ENCODE measurements at places on chromosomes 5 and 9. TPM values are rescaled to one million over a fixed set of nuclear protein-coding genes. Genes with fewer than 3 reads are reported as not detected.

Gene TLE1
- 0.68 TPM for total RNA-seq

Gene ITK
- total RNA-seq, result 263 TPM

Gene CYSRT1
- 0.50 TPM for total RNA-seq

Gene ODF2
- total RNA-seq, result 82.8 TPM

Gene PIP5K1B
- 0.16 TPM for total RNA-seq

Gene KIAA0825
- total RNA-seq, result 2.0 TPM

Gene FAM221B
- total RNA-seq, result not detected

DNA sequence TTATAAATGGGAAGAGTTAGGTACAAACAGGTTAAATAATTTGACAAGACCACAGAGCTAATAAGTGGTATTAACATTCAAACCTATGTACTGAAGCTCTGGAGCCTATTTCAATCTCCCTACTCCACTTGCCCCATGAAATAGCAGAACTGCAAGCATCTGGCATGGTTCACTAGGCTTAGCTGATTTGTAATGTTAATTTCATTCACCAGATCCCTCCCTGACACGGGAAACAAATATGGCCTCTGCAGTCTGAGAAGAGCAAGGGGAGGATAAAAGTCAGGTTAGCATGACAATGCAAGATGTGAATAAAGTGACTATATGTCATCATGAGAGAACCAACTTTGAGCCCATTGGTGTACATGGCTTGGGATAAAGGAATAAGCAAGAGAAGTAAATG is 428.8 kb downstream of the BRINP1 start:
- H3K27ac ChIP-seq, result no peak overlapping the region
- no peak overlapping the region for H3K4me3 ChIP-seq
- H3K36me3 ChIP-seq, result no peaks in the 10 kb centered on the region
- H3K4me1 ChIP-seq, result no peaks in the 10 kb centered on the region
- H3K27me3 ChIP-seq, result no peaks in the 10 kb centered on the region
- DNase-seq, result no peak

- no peak overlapping the region for H3K27ac ChIP-seq
- H3K4me3 ChIP-seq, result no peak overlapping the region
- H3K36me3 ChIP-seq, result no peaks in the 10 kb centered on the region
- DNase-seq, result no peak
- no peaks in the 10 kb centered on the region for H3K4me1 ChIP-seq
Measured at GRCh38 chr5:125249400-125249799, 503.0 kb upstream of the ZNF608 start.

- H3K36me3 ChIP-seq, result no peaks in the 10 kb centered on the region
- H3K4me3 ChIP-seq, result no peak overlapping the region
- H3K27me3 ChIP-seq, result no peaks in the 10 kb centered on the region
- no peaks in the 10 kb centered on the region for H3K4me1 ChIP-seq
- no peak overlapping the region for H3K27ac ChIP-seq
Measured at GRCh38 chr9:108755979-108756378, 99.8 kb downstream of the ACTL7B start.

DNA sequence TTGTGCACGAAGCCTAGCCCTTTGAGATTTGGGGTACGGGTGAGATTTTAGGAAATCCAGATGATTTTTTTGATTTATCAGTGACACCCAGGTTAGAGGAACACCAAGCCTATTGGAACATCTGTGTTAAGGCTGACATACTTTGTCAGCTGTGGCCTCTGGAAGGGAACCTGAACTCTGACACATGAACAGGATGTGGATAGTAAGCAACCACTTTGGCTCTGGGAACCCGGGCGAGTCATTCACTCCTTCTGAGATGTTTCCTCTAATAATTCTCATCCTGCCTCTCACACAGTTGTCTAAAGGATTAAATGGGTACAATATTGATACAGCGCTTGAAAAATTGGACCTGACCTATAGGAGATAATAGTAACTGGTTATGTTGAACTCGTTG is 67.8 kb downstream of the FGF1 start:
- H3K4me1 ChIP-seq, result peaks cover 11% of the 10 kb centered on the region
- no peak overlapping the region for H3K4me3 ChIP-seq
- DNase-seq, result peak; percentile 32

GRCh38 chr5:131416729-131417128 is 152.9 kb downstream of the CDC42SE2 start:
- H3K36me3 ChIP-seq, result peaks cover 31% of the 10 kb centered on the region
- DNase-seq, result no peak
- H3K27ac ChIP-seq, result peak overlapping the region; percentile 57
- peaks cover 41% of the 10 kb centered on the region for H3K4me1 ChIP-seq

DNA sequence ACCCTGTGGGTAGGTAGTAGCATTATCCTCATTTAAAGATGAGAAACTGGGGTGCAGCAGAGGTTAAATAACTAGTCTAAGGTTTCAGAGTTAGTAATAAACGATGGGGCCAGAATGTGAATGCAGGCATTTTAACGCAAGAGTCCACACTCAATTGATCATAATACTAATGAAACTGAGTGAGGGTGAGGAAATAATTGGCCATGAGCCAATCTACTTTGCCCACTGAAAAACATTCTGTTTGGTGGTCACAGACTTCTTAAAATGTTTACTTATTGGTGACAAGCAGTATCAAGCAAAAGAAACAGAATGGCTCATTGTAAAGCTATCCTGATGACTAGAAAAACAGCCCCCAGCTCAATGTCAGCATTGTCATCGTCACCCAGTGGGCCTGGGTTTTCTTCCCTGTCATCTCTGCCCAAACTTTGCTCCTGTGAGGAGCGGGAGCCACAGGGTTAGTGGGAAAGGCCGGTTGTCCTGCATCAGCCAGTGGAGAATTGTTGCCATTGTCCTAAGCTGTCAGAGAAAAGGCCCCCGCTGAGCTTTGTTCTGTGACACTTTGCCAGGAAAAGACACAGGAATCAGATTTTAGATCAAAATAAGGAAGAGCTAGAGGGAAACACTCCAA is 77.3 kb upstream of the MAN2A1 start:
- no peak overlapping the region for H3K27ac ChIP-seq
- no peak overlapping the region for H3K4me3 ChIP-seq
- H3K4me1 ChIP-seq, result no peaks in the 10 kb centered on the region
- no peak for DNase-seq
- no peaks in the 10 kb centered on the region for H3K36me3 ChIP-seq

GRCh38 chr5:95599252-95599651 is 20.6 kb upstream of the GPR150 start:
- no peaks in the 10 kb centered on the region for H3K27me3 ChIP-seq
- no peak overlapping the region for H3K4me3 ChIP-seq
- no peak overlapping the region for H3K27ac ChIP-seq
- no peaks in the 10 kb centered on the region for H3K4me1 ChIP-seq
- peaks cover 8% of the 10 kb centered on the region for H3K36me3 ChIP-seq

DNA sequence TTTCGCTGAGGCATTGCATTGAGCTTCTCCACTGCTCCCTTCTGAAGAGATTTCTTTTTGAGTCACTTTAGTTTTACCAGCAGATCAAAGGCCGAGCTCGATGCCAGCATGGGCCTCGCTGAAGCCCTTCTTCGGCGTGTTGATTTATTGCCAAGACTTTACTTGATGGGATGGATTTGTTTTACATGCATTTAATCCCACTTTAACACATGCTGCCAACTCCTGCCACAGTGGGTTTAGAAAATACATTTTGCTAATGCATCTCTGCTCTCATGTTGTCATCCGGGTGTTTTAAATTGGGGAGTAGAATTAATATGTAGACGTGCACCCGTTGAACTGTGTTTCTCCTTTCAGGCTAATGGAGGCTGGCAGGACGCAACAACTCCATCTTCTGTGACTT is 218.3 kb downstream of the PBX3 start:
- no peaks in the 10 kb centered on the region for H3K4me1 ChIP-seq
- DNase-seq, result no peak
- H3K27me3 ChIP-seq, result no peaks in the 10 kb centered on the region
- no peak overlapping the region for H3K4me3 ChIP-seq
- no peak overlapping the region for H3K27ac ChIP-seq
- H3K36me3 ChIP-seq, result no peaks in the 10 kb centered on the region

GRCh38 chr9:72533322-72533721 is 11.9 kb downstream of the TMC1 start:
- no peaks in the 10 kb centered on the region for H3K27me3 ChIP-seq
- H3K4me3 ChIP-seq, result no peak overlapping the region
- no peaks in the 10 kb centered on the region for H3K4me1 ChIP-seq
- H3K27ac ChIP-seq, result no peak overlapping the region

DNA sequence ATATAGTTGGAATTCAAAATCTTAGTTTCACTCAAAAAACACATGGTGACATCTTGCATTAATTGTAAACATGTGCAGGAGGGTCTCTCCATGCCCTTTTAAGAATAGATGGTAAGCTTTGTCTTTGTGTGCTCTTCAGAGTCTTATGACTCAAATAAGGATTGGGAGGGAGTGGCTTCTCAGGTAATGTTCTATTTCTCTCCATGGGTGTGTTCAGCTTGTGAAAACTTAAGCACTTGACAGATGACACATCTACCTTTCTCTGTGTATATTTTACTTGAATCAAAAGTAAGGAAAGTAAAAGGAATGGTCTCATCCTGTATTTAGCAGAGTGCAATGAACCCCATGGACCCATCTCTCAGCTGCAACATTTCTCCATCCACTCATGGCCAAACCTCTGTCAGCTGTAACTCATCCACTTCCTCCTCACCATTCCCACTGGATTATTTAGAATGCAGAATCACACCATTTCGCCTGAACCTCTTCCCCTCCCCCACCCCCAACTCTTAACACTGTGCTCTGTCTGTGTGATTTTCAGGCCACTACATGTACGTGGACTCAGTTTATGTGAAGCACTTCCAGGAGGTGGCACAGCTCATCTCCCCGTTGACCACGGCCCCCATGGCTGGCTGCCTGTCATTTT is 82.1 kb downstream of the MAMDC2 start:
- no peaks in the 10 kb centered on the region for H3K36me3 ChIP-seq
- no peak overlapping the region for H3K27ac ChIP-seq
- no peaks in the 10 kb centered on the region for H3K27me3 ChIP-seq
- H3K4me3 ChIP-seq, result no peak overlapping the region
- DNase-seq, result no peak

- no peaks in the 10 kb centered on the region for H3K27me3 ChIP-seq
- no peaks in the 10 kb centered on the region for H3K4me1 ChIP-seq
- no peak overlapping the region for H3K4me3 ChIP-seq
- H3K27ac ChIP-seq, result no peak overlapping the region
Measured at GRCh38 chr5:87829217-87829551, 416.5 kb upstream of the CCNH start.

GRCh38 chr9:70791936-70792335 is 329.5 kb downstream of the TRPM3 start:
- no peaks in the 10 kb centered on the region for H3K36me3 ChIP-seq
- no peaks in the 10 kb centered on the region for H3K27me3 ChIP-seq
- no peak overlapping the region for H3K27ac ChIP-seq
- no peak for DNase-seq
- H3K4me1 ChIP-seq, result no peaks in the 10 kb centered on the region

DNA sequence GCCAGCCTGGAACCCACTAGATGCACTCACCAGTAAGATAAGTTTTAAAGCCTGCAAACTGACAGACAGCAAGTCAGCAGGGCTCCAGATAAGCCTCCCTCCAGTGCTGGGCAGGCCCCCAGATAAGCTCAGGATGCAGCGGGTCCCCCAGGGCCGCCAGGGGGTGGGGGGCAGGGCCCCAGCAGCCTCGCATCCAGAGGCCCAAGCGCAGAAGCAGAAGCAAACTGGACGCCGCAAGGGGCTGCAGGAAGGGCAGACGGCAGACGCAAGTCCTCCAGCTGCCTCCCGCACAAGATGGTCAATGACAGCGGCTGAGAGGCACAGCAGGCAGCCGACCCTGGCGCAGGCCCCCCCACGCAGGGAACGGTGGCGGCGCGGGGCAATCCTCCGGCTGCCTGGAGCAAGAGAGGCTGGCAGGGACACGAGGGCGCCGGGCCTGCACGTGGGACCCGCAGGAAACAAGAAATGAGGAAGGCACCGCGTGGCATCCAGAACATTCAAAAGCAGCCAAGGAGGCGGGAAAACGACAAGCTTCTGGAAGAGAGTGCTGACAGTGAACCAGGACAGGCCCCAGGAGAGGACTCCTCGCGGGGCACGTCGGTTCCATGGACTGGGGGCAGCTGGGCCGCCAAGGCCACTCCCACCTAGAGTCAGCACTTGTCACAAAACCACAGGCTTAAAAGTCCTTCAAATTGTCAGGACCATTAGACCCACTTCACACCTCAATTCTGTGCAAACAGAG is 49.8 kb downstream of the ROR2 start:
- H3K36me3 ChIP-seq, result no peaks in the 10 kb centered on the region
- H3K4me3 ChIP-seq, result no peak overlapping the region
- H3K27me3 ChIP-seq, result peaks cover 36% of the 10 kb centered on the region
- DNase-seq, result no peak

DNA sequence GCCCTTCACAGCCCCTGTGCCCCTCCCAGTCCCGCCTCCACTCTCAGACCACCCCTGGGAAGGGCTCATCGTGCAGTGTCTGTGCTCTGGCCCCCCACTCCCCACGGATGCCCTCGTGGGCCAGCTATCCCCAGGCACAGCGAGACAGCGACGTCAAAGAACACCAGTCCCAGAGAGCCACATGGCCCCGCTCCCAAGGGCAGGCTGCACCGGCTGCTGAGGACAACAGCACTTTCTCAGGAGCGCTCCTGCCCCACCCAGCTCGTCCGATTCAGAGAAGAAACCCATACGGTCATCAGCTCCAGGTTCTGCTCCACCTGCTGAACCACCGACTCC is 4.8 kb upstream of the SNAPC4 start:
- no peaks in the 10 kb centered on the region for H3K27me3 ChIP-seq
- H3K27ac ChIP-seq, result peak overlapping the region; percentile 85
- peaks cover 57% of the 10 kb centered on the region for H3K36me3 ChIP-seq
- no peak for DNase-seq

- H3K27ac ChIP-seq, result no peak overlapping the region
- H3K27me3 ChIP-seq, result no peaks in the 10 kb centered on the region
- H3K4me3 ChIP-seq, result no peak overlapping the region
- no peaks in the 10 kb centered on the region for H3K36me3 ChIP-seq
- DNase-seq, result no peak
Measured at GRCh38 chr9:11702548-11702947, 990.6 kb upstream of the TYRP1 start.

- no peak overlapping the region for H3K27ac ChIP-seq
- no peak overlapping the region for H3K4me3 ChIP-seq
- H3K27me3 ChIP-seq, result no peaks in the 10 kb centered on the region
- H3K36me3 ChIP-seq, result no peaks in the 10 kb centered on the region
Measured at GRCh38 chr5:94361832-94362796, 256.3 kb downstream of the KIAA0825 start.
